B cell (primary cell): ENCODE measurements at places on chromosomes 5 and 9. TPM values are rescaled to one million over a fixed set of nuclear protein-coding genes. Genes with fewer than 3 reads are reported as not detected.
A peak's percentile ranks its signal among the peaks of the same experiment; 100 is the strongest.

GRCh38 chr5:14238272-14238671, 95.1 kb downstream of the TRIO start:
- no peak for DNase-seq
- H3K27ac ChIP-seq, result no peak overlapping the region
- H3K4me3 ChIP-seq, result no peak overlapping the region
- H3K4me1 ChIP-seq, result peaks cover 15% of the 10 kb centered on the region
- H3K27me3 ChIP-seq, result no peaks in the 10 kb centered on the region
- H3K36me3 ChIP-seq, result no peaks in the 10 kb centered on the region

DNA sequence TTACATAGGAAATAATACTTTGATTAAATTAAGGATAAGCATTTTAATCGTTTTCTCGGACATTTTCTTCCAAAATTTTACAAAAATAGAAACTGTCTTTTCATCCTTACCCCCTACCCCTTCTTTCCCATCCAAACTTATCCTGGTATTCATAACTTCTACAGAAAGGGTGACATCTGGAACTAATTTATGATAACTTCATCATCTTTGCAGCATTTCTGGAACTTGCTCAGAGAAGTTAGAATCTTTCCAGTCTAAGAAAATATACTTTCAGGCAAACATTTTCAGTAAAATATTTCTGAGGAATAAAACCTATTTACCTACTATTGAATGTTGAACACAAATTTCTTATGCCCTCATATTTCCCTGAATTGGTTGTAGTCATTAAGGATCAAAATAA, 309.0 kb downstream of the MAN2A1 start:
- no peaks in the 10 kb centered on the region for H3K36me3 ChIP-seq
- H3K4me3 ChIP-seq, result no peak overlapping the region
- H3K27ac ChIP-seq, result no peak overlapping the region
- no peaks in the 10 kb centered on the region for H3K27me3 ChIP-seq

The ABO gene
- not detected in 2 replicates for total RNA-seq

DNA sequence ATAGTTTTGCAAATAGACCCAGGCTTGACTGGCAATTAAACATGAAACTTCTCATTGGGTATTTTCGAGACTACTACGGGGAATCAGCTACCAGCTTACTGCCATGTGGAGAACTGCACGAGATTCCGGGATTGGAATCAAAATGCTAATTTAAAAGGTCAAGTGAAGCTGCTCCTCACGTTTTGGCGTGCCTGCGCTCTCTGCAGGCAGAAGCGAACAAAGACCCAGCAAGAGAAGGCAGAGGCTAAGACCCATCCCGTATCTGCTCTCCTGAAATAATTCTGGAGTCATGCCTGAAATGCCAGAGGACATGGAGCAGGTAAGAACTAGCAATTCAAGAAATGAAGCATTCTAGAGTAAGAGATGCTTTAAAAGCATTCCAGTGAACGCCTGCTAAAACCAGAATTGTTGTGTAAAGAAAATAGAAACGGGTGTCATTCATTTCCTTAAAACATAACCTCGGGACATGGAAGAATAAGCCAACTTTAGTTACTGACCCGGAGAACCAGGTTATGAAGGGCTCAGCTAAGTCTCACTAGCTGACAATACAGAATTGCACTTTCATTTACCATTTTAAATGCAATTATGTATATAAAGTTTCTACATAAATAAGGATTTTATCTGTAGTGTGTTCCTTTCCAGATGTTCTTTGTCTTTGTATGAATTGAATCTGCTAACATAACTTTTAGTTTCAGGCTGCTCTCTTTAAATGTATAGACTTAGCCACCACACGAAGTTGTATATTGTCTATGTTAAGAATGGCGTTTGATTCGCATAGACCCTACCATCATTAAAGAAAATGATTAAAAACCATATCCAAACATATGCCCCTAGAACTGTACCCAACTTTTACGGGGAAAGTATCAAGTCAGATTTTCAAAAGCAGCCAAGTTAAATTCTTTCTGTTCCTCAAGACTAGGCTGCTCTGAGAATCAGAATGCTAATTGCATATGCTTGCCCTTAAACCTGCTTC, 2.0 kb upstream of the MAT2B start:
- peak overlapping the region; percentile 91 for H3K4me3 ChIP-seq
- no peaks in the 10 kb centered on the region for H3K27me3 ChIP-seq
- DNase-seq, result peak; percentile 56

- H3K4me3 ChIP-seq, result no peak overlapping the region
- no peak overlapping the region for H3K27ac ChIP-seq
- H3K4me1 ChIP-seq, result no peaks in the 10 kb centered on the region
- DNase-seq, result no peak
- H3K27me3 ChIP-seq, result no peaks in the 10 kb centered on the region
These were observed 128.7 kb upstream of the OTULINL start for GRCh38 chr5:14452685-14453454.

The LRRTM2 gene
- total RNA-seq, result not detected in 2 replicates
